ENCODE measurements at places on chromosomes 6 and 20.

- DNase-seq = no peak
Measured at GRCh38 chr6:163754866-163755265, 340.3 kb downstream of the QKI start.

DNA sequence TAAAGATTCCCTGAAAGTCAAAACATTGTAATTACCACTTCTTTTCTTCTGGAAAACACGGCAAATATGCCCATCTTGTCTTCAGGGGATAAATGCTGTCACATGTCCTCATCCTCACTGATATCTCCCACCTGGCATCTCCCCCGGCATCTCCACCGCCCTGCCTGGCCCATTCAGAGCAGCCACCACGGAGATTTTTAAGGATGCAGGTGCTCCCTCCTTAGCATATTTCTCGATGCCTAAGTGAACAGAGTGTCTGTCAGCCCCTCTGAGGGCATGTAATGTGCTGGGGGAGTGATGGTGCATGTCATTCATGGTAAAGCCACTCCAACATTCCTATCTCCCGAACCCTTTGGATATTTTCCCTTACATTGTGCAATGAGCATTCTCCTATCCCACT, 215.5 kb downstream of the PREX1 start:
- DNase-seq = no peak

DNA sequence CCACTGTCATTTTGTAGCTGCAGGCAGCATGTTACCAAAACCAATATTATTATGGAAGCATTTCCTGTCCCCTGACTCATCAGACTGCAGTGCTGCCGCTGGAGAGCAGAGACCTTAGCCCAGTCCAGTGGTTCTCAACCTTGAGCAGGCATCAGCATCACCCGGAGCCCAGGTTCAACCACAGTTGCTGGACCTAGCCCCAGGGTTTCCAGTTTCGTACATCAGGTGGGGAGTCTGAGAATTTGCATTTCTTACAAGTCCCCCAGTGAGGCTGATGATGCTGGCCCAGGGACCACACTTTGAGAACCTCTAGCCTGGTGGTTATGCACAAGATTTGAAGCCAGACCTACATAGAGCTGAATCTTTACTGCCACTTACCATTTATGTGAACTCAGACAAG, 47.3 kb downstream of the LY86 start:
- DNase-seq = no peak

GRCh38 chr20:8394308-8394945, 262.4 kb downstream of the PLCB1 start:
- no peak for DNase-seq

DNA sequence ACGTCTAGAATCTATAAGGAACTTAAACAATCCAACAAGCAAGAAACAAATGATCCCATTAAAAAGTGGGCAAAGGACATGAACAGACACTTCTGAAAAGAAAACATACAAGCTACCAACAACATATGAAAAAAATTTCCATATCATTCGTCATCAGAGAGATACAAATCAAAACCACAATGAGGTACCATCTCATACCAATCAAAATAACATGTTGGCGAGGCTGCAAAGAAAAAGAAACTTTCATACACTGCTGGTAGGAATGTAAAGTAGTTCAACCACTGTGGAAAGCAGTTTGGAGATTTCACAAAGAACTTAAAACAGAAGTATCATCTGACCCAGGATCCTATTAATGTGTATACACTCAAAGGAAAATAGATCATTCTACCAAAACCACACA, 243.9 kb upstream of the RUNX2 start:
- no peak for DNase-seq

GRCh38 chr6:116246089-116246488, 7.8 kb downstream of the TSPYL4 start:
- DNase-seq = no peak

GRCh38 chr6:27872642-27873020, 39.6 kb downstream of the OR2B2 start:
- DNase-seq = no peak

GRCh38 chr6:53543359-53544216, 1.3 kb downstream of the GCLC start:
- no peak for DNase-seq

DNA sequence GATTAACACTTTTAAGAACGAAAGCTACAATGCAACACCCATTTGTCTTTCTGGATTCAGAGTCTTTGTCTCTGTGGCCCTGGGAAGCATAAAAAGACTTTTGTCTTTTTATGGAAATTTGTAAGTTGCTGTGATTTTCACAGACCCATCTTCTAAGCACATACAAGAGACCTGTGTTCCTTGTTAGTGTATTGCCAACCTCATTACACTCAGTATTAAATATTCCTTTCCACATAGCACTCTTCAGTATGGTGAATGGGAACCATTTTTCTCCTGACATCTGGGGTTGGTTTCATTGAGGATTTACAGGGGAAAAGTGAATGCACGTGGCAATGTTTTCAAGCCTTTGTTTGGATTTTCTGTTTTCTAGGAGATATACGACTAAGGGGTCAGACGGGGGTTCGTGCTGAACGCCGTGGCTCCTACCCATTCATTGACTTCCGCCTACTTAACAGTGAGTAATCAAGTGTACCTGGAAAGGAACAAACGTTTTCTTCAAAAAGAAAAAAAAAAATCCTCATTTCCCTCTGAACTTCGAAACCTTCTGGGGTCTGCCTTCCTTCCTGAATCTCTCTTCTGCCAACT, 141.7 kb downstream of the MTFR2 start:
- no peak for DNase-seq
